Fibroblast of lung (primary cell): ENCODE measurements at places on chromosomes 6 and 20.

GRCh38 chr20:51791626-51792025 is 10.7 kb downstream of the SALL4 start:
- DNase-seq: no peak

DNA sequence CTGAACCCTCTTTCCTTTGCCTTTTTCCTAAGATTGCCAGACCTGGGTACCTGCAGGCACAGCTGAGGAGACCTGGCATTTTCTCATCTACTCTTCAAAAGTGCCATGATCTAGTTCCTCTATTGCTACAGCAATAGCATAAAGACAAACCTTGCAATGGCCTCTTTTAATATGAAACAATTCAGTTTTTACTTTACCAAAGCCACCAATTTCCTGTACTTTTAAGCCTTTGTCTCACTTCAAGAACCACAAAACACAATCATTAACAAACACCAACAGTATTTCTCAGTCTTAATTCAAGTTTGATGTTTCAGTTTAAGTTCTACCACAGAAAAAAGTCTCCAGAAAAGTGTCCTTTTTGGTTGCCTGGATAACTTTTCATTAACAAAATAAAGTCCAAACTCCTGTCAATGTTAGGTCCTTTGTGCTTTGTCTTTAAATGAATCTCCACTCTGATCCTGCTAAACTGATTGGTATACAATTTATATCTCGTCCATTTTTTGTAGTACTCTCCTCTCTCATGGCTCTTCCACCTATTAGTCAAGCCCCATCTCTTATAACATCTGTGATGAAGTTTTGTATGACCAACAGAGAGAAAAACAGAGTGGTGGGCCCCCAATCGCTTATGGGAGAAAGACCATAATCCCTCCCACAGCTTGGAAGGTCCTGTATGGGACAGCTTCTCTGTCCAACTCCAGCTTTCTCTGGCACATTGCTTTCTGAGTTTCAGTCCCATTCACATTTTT is 50.5 kb upstream of the THEMIS start:
- DNase-seq: no peak

DNA sequence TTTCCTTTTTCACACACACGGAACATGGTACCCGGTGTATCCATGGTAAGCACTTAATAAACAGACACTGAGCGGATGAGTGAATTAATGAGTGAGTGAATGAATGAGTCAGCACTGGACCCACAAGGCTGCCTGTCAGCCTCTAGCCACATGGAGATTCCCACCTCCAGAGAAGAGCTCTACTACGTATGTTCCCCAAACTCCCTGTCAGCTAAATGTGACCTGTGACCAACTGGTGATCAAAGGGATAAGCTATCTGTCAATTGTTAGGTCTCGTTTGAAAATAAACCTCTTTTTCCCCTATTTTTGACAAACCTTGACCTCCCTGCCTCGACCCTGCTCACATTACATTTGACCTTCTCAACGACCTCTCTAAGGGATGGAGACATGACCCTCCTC is 24.5 kb upstream of the TAF8 start:
- no peak for DNase-seq

DNA sequence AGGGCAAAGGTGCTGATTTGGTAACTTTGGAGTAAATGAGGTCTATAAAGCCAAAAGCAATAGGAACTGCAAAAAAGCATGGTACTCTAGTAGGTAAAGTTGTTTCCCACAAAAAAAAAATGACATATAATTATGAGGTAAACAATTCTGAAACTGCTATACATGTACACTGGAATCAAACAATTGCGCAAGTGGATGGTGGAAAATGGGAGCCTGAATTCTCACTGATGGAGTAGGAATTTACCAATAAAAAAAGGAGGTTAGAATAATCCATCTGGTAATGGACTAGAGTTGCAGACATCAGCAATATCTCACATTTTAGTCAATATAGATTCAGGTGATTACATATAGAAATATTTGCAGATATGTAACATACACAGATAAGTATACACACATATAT is 5.0 kb upstream of the KAT14 start:
- no peak for DNase-seq
